ENCODE measurements at places on chromosomes 3 and 15.

GRCh38 chr3:142259359-142259758, 34.0 kb upstream of the GK5 start:
- no peak for DNase-seq

- DNase-seq: no peak
Observed at GRCh38 chr15:80183306-80183705, 30.5 kb downstream of the FAH start.

DNA sequence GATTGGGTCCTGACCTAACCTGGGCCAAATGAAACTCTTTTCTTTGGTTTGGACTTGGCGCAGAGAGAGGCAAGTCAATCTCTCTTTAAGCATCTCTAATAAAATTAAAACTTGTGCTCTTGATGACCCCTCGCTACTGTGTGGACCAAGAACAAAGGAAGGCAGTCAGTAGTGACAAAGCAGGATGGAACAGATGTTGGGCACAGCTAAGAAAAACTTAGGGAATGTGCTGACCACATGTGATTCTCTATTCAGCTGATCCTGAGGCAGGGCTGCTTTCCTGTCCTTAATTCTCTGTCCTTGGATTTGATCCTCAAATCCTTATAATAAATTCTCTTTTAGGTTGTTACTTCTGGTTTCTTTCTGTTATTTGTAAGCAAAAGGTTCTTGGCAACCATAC, 259.9 kb downstream of the ZIC1 start:
- no peak for DNase-seq

GRCh38 chr3:139832998-139833397, 102.0 kb upstream of the CLSTN2 start:
- DNase-seq: no peak

GRCh38 chr3:14397531-14397930, 4.9 kb upstream of the SLC6A6 start:
- DNase-seq: peak; percentile 89

DNA sequence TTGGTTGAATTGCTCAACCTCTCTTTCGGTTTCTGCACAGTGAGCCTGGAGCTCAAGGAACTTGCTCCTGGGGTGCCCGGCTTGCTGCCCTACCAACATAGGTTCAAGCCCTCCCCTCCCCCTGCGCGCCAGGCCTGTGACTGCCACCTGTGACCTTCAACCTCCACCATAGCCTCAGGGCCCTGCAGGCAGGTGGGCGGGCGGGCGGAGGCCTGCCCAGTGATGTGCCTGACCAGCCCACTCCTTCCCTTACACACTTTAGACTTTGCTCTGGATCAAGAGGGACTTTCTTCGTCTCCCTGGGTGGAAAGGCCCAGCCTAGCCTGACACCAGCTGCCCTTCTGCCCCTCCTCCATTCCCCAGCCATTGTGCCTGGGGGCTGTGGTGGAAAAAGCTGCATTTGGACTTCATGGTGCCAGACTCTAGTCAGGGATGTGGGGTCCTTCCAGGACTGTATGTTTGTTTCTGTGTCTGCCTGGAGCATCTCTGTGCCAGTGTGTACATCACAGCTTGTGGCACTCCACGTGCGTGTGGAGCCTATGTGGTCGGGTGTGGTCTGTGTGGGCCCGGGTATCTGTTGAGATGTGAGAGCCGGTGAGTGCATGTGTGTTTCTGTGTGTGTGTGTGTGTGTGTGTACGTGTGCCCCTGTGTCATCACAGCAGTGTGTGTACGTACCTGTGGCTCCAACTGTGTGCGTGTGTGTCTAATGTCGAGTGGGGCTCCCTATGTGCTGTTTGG, 9.5 kb downstream of the PRKCD start:
- peak; percentile 96 for DNase-seq

- DNase-seq: no peak
Observed at GRCh38 chr15:66108483-66109265, 144.9 kb downstream of the MEGF11 start.

DNA sequence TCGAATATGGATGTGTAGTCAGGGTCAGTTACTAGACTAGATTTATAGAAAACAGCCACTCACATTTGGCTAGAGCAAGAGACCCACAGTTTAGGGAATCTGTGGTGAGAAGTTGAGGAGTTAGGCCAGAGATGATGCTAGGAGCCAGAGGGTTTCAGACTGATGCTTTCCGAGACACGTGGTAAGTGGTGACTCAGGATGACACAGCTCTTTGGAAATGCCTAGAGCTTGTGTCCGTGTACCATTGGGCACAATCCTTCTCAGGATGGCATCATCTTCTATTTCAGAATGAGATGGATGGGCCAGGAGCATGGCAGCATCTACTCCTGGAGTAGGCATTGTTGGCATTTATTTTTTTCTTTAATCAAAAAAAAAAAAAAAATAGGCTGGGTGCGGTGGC, 28.5 kb downstream of the PTPRG start:
- peak; percentile 1 for DNase-seq

- DNase-seq: no peak
Observed at GRCh38 chr15:72934921-72935320, 117.3 kb upstream of the NEO1 start.

DNA sequence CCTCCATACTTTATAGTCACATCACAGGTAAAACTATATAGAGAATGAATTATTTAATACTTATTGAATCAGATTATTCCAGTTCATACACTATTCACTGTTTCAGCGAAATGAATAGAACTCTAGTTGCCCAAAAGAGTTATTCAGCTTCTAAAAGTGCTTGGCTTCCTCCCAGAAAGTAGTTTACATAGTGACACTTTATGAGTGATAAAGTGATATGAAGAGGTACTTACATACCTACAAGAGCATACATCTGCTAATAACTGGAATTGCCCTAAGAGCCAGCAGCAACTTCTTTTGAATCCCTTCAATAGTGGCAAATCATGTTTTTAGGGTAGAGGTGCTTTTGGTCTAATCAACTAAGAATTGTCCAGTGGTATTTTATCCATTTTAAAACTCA, 635.1 kb upstream of the AGTR1 start:
- DNase-seq: no peak

DNA sequence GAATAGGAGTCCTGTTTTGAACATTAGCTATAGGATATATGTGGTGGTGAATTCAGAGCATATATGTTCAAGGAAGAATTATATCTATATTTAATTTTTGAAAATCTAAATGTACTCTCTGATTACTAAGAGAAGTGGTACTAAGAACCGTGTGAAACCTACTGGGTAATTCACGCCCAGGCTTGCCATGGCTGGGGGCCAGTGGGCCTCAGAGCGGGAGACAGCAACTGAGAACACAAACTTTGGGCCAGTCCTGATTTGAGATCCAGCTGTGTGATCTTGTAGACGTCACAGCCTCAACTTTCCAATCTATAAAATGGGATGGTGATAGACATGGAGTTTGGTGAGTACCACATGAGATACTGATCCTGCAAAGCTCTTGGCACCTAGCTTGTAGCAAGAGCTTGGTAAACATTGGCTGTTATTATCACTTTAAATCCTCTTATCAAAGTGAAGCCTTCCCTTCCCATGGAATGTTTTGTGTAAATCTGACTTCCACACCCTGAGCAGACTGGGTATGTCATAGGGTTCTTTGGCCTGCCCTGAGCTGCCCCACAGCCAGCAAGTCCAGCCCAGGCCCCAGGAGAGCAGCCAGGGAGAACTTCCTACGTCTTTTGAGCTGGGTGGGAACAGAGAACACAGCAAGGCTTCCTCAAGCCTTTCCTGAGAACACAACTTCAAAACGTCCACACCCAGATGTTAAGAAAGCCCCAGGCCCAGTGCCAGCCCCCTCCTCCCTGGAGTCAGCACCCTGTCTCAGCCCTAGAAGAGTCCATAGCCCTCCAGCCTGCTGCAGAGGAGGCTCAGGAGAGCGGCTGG, 8.2 kb upstream of the PAQR5 start:
- no peak for DNase-seq

GRCh38 chr3:160998581-160998980, 106.6 kb downstream of the B3GALNT1 start:
- no peak for DNase-seq

GRCh38 chr15:59966262-59966661, 37.8 kb upstream of the FOXB1 start:
- no peak for DNase-seq

- peak; percentile 98 for DNase-seq
Observed at GRCh38 chr15:83108266-83109219, 1.1 kb downstream of the TM6SF1 start.

DNA sequence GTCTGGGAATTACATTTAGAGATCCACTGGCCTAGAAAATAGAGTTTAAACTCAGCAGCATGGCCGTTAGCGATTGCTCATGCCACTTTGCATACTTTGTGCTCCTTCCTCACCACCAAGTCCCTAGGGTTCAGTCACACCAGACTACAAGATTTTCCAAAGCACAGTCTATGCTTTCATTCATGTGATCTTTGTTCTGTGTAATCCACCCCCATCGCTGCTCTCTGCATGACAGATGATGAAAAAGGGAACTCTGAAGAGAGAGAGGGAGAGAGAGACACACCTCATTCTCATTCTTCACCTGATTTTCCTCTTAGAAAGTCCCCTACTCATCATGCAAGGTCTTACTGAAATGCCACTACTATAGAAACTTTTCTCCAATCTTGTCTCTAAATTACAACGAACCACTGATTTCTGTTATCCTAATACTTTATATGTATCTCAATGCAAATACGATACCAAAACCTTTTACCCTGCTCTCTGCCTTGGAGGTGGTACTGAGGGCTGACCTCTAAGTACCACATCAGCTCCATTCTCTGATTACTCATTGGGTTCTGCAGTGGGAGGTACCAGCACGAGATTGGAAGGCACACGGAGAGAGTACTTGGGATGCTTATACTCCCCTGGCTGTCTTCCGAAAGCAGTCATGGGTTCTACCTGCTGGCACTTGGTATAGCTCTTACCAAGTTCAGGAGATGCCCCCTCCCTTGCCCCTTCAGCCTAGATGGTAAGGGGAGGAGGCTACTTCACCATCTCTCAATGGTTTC, 1.1 kb upstream of the PARP15 start:
- DNase-seq: peak; percentile 70

GRCh38 chr15:89775815-89776214, 317 bp upstream of the MESP2 start:
- no peak for DNase-seq

DNA sequence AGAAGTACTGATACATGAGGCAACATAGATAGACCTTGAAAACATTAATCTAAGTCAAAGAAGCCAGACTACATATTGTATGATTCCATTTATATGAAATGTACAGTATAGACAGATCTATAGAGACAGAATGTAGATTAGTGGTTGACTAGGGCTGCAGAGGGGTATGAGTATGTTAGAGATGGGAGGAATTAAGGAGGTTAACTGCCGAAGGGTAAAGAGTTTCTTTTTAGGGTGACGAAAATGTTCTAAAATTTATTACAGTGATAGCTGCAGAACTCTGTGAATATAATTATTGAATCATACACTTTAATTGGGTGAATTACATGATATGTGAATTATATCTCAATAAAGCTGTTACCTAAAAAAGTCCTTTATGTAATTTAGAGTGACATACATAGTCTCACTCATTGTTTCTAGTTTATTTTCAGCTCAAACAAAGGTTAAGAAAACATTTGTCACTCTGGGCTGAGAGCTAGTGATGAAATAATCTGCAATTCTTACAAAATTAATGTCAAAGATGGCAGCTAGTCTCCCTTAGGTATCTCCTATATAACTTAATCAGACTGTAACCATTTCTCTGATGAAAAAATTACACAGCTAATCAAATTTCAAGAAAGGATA, 61.4 kb downstream of the DENND4A start:
- DNase-seq: peak; percentile 10

DNA sequence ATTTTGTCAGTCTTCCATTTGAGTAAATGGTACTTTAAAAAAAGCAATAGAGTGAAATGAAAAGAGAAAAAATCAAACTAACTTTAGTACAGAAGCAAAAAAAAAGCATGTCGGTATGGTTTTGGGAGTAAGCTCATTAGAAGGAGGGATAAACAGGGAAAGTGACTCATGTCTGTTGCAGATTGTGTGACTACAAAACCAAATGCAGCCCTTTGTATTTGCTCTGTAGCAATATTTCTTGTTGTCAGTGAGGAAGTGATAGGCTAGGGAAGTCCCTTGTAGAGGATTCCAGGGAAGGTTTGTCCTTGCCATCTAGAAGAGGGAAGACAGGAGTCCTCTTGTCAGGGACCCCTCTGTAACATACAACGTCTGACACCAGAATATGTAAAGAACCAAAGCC, 150.5 kb upstream of the POU1F1 start:
- DNase-seq: no peak

GRCh38 chr15:57334257-57334656, 42.0 kb upstream of the CGNL1 start:
- peak; percentile 22 for DNase-seq

DNA sequence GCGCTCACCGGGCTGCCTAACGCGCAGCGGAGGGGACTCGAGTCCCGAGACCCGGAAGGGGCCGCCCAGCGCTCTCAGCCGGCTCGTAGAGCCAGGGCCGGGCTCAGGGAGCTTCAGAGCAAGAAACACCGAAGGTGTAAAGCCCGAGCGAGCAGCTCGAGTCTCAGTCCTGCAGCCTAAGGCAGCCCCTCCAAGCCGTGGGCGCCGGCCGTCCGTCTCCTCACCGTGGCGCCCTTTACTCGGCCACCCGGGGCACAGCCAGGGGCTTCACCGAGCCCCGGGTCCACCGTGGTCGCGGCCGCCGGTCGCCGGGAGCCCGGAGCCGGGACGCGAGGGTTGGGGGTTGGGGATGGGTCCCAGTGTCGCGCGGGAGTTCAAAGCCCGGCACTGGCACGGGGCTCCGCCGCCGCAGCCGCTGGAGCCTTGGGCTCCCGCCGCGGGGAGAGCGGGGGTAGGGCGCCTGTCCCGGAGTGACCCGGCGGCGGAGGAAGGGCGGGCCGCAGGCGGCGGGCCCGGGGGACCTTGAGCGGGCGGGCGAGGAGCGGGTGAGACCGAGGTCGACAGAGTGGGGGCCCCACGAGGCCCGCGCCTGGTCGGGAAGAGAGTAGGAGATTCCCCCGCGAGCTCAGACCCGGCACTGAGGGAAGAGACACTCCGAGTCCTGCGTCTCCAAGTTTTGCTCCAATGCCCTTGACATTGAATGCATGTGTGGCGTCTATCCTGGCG, 26.9 kb upstream of the THRB start:
- DNase-seq: no peak

DNA sequence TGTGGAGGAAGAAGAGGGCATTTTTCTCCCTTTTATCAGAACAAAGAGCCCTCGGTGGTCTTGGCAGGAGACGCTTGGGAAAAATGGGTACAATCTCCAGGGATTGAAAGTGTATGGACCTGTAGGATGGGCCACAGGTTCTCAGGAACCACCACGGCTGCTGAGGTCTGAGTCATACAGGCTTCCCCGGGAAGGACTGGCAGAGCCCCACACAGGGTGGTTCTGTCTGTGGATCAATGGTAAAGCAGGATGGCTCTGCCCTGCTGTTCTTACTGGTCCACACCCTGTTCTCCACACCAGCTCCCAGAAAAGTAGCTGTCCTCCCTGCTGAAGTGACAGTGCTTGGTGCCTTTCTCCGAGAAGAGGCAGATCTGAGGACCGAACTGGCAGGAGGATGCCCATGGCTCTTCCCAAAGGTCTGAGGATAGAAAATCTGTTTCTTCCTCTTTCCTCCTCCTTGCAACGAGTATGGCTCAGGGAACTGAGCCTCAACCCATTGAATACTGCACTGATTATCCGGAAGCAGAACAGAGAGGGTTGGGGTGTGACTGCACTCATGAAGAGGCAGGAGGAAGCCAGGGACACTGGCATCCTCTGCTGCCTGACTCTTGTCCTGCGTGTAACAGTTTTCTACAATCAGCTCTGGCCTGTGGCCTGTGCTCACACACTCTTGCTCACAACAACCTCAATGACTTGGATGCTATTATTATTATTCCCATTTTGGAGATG, 39.0 kb downstream of the KIF9 start:
- no peak for DNase-seq

All from NB4 (cell line).